ENCODE measurements at places on chromosomes 2 and 18.
A peak's percentile ranks its signal among the peaks of the same experiment; 100 is the strongest.

GRCh38 chr2:26558271-26559043, 80.5 kb upstream of the OTOF start:
- no peak for DNase-seq

GRCh38 chr2:195316486-195316885, 340.5 kb upstream of the SLC39A10 start:
- no peak for DNase-seq

GRCh38 chr2:237927135-237927534, 39.7 kb upstream of the UBE2F start:
- DNase-seq, result no peak

GRCh38 chr2:8522687-8523086, 159.2 kb upstream of the ID2 start:
- DNase-seq, result no peak

DNA sequence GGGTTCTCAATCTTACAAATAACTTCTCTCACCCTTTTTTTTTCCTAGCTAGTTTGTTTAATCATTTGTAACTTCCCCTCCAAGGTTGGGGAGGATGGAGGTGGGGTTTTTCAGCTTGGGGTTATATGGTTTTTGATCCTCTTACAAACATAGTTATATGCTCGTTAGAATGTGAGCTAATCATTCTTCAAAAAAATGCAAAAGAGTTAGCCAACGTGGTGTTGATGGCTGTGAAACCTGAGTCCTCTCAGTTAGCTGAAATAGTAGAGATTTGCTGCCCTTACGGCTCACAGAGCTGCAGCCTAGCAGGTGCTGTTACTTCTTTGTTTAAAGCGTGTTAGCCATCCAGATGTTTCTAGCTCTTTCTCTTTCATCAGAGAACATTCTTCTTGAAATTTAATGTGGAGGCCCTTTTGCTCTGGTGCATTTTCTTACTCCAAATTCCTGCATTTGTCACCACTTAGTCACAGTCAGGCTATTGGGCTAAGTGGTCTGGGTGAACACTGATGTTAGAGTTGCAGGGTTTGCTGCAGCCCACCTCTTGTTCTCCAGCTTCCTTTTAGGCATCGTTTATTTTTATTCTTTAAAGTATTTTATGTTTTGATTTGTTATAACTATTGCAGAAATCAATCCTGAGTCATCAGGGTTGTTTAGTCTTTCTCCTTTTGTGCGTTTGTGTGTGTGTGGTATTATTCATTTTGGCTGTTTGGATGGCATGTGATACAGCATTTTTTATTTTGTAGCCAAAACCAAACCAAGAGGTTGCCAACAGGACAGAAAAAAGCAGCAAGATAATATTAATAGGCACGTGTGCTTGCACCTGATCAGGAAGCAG, 41.1 kb downstream of the LIMS1 start:
- no peak for DNase-seq

DNA sequence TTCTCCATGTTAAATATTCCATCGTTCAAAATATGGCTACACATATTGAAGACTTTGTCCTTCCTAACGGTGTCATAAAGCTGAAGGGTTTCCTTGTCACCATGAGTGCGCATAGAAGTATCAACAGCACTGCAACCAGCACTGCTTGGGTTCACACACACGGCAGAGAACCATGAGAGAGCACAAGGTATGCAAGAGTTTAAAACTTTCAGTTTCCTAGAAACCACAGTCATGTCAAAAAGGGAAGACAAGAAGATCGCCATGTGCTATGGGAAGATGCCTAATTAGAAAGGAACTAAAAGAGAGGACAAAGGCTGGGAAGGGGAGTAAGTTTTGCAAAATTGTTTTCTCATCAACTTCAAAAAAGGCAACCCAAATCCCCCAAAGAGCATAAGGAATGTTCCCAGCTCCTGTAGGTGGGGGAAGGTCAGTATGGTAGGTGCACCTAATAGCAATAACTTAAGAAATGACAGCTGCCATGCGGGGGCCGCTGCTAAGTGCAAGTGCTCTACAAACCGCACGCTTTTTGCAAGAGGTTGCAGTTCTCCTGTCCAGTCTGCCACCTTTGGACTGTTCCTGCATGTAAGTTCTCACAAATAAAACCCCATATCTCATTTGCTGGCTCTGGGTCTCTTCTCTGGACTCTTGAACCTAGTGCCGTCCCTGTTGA, 136.8 kb downstream of the TMEM163 start:
- no peak for DNase-seq

DNA sequence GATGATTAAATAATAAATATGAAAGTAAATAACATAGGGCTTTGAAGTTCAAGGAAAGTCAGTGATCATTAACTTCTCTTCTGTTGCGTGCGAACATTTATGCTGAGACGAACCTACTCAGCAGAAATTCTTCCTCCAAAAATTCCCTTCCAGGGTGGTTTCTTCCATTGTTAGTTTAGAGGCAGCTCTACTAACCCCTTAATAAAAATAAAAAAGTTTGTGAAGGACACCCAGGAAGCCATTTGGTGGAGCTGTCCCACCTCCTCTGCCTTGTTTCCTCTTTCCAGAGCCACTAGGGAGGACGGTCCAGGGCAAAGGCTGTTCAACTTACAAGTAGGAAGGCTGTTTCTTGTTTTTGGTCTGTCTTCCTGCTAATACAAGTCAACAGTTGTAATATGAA, 2.1 kb upstream of the SMAD2 start:
- no peak for DNase-seq

GRCh38 chr2:133458280-133458679, 110.0 kb downstream of the NCKAP5 start:
- DNase-seq, result no peak

DNA sequence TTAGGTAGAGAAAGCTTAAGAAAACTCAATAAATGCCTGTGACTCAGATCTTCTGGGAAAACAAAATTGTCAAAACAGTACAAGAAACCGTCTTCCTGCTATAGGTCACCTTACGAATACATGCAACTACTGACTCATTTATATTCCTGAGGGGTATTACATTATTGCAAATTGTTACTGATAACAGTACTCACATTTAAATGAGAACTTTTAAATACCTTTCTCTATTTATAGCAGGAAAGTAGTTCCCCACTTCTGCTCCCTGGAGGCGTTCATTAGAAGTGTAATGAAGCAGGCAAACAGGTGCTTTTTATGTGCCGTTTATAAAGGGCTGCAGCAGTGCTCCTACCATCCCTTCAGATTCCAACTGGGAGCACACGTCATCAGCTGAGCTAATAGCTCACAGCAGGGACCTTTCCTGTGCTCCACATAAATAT, 65.1 kb upstream of the RPRM start:
- no peak for DNase-seq

DNA sequence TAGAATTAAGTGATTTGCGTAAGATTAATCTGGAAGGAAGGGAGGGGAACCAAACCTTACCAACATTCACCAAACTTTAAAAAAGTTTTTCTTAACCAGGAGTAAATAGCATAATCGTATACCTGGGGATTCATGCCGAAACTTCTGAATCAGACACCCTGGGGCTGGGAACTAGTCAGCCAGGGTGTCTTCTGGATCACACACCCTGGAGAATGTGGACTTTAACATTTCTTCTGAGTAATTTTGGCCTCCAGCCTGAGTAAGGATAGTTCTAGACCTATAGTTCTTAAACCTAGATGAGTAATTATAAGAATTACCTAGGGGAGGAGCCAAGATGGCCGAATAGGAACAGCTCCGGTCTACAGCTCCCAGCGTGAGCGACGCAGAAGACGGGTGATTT, 44.1 kb upstream of the MEIS1 start:
- DNase-seq, result no peak

- no peak for DNase-seq
Observed at GRCh38 chr2:231308631-231309428, 86.7 kb upstream of the B3GNT7 start.

GRCh38 chr18:50679656-50680055, 119.8 kb downstream of the MAPK4 start:
- DNase-seq, result no peak

- no peak for DNase-seq
Observed at GRCh38 chr18:57743008-57743407, 60.1 kb downstream of the ATP8B1 start.

DNA sequence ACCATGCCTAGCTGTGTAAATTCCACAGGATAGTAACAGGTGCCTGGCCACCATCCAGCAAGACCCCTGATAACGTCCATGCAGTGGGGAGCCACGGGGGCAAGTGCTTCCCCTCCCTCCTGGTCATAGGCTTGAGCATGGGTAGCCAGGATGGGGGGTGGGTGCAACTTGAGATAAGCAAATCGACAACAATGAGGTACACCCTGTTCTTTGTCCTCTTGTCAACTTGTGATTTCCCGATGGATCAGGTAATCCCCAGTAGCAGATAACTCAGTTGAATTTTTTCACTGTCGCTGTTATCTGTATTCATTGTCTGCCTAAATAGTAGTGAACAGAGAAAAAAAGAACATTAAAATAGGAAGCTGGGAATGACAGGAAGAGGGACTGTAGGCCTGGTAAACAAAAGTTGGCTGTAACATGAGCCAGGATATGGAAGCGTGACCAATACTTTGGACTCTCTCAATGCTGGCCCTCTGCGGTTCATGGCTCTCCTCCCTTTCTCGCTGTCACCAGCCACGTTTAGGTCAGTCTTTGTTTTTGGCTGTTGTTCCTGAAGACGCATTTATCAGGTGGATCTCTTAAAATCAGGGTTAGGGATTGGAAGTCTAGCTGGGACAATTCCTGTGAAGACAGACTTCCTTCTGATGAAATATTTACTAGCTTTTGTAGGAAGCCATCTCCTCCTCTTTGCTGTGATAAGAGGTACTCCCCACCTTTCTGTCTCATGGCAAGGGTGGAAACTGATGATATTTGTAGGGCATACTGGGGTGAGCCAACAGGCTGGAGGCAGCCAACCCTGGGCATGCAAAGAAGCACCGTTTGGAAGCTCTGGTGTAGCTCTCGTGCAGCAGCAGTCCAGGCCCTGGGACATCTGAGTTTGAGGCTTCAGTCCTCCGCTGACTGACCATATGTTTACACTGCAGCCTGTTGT, 42.4 kb downstream of the TCF7L1 start:
- no peak for DNase-seq

GRCh38 chr18:79309614-79310358, 85.9 kb upstream of the NFATC1 start:
- no peak for DNase-seq

GRCh38 chr2:9315280-9315847, 108.0 kb downstream of the ITGB1BP1 start:
- no peak for DNase-seq

DNA sequence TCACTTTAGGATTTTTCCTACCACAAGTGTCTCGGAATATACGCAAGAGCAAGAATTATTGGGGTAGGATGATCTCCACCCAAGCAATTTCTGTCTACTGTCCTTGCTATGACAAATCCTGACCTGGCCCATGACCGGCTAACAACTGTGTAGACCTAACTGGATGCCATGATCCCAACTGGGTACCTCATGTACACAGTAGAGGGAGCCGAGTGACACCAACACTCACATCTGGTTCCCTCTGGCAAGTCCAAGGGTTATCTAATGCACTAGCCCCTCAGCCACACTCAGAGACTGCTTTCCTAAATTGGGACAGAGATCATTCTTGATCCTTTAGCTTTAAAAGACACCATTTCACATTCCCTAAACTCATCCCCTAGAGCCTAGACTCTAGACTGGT, 60.7 kb upstream of the ZNF532 start:
- DNase-seq, result no peak

DNA sequence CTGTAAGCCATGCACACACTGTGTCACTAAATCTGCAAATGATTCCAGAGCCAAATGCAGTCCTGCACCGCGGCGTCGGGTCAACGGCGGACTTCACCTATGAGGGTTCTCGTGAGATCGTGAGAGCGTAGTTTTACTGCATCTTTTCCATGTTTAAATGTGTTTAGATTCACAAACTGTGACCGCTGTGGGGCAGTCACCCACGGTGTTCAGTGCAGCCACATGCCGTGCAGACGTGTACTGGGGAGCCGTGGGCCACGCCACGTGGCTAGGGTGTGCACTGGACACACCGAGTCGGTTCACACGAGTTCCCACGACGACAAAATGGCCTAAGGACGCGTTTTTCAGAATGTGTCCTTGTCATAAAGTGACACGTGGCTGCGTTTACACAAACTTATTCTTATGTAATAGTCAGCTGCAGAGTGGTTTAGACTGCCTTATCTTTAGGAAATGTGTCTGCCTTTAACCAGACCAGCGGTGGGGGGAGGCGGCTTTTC, 34.1 kb downstream of the NFATC1 start:
- DNase-seq, result no peak

- DNase-seq, result no peak
Observed at GRCh38 chr2:238420442-238420841, 6.3 kb upstream of the ASB1 start.

GRCh38 chr2:57881998-57882888, 164.4 kb upstream of the VRK2 start:
- no peak for DNase-seq

- no peak for DNase-seq
Observed at GRCh38 chr2:136101042-136101441, 16.9 kb downstream of the CXCR4 start.

DNA sequence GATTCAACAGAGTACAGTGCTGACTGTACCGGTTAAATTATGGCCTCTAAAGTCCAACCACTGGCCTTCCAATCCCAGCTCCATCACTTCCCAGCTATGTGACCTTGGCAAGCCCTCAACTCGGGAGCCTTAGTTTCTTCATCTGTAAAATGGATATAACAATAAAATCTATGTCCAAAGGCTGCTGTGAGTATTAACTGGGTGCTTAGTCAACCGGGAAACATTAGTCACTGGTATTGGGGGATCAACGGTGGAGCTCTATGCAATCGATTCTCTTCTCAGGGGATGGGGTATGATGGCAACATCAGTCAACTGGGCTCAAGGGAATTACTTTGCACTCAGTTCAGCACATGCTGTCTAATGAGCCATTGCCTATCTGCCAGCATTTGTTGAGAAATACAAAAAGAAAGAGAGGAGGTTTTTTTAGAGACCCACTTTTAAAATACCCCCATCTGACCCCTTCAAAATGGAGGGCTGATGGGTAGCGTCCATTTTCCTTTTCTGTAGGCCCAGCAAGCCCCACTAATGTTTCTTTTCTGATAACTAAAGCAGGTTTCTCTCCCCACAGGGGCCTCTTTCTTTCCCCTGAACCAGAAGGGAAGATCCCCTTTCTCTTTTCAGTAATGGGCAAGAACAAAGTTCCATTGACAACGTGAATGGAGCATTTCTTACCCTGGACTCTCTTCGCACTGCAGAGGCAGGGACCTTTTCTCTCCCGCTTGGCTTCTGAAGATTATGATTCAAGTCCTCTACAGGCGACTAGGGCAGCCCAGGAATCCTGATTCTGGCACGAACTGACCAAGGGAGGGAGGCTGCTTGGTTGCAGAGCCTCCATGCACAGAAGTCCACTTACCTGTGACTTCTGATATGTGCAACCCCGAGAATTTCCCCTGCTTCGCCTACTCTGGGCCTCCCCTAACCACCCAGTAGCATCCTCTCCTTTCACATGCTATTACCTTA, 8.7 kb upstream of the AGFG1 start:
- peak; percentile 38 for DNase-seq

DNA sequence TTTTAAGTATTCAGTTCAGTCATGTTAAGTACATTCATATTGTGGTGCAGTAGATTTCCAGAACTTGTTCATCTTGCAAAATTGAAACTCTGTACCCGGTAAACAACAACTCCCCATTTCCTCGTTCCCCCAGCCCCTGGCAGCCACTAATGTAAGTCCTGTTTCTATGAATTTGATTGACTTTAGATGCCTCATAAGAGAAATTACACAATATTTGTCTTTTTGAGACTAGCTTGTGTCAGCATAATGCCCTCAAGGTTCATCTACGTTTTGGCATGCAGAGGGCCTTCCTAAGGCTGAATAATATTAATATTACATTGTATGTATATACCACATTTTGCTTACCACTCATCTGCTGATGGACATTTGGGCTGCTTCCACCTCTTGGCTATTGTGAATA, 30.9 kb downstream of the METTL21A start:
- no peak for DNase-seq
